ENCODE measurements at places on chromosomes 16 and 17.

DNA sequence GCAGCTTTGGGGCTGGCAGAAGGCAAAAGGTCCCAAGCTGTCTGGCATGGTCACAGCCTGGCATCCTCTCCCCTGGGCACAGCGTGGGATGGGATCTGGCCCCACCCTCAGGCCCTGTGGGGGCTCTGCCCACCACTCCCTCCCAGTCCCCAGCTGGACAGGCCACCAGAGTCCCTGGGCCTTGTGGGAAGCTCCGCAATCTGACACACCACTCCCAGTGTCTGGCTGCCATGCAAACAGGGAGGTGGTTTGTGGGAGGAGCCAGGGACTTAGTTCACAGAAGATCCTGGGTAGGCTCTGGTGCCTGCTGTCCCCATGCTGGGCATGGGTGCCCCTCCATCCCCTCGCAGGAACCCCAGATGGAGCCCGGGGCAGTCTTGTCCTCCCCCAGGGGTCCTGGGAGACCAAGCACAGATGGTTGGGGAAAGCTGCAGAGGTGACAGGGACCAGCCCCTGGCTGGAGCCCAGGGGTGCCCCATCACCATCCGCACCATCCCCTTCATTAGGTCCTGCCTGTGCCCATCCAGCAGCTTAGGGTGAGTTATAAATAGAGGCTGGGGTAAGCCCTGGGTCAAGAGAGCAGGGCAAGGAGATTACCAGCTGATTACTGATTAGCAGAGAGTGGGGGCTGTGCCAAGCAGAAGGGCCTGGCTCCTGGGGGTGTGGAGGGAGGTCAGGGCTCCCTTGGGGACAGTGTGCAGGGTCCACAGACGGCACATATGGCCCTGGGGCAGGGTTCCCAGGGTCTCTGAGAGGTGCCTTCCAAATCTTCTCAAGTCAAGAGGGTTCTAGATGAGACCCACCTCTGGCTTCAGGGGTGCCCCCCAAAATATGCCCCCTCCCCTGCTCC, 6.2 kb downstream of the FSCN2 start:
- no peak overlapping the region for H3K4me3 ChIP-seq
- peaks cover 34% of the 10 kb centered on the region for H3K27me3 ChIP-seq
- no peak for DNase-seq
- H3K36me3 ChIP-seq, result peaks cover 3% of the 10 kb centered on the region

- H3K4me1 ChIP-seq, result no peaks in the 10 kb centered on the region
- no peak overlapping the region for H3K27ac ChIP-seq
- no peak overlapping the region for H3K4me3 ChIP-seq
- DNase-seq, result no peak
These were observed 277.2 kb upstream of the RBFOX1 start for GRCh38 chr16:7055443-7055842.

DNA sequence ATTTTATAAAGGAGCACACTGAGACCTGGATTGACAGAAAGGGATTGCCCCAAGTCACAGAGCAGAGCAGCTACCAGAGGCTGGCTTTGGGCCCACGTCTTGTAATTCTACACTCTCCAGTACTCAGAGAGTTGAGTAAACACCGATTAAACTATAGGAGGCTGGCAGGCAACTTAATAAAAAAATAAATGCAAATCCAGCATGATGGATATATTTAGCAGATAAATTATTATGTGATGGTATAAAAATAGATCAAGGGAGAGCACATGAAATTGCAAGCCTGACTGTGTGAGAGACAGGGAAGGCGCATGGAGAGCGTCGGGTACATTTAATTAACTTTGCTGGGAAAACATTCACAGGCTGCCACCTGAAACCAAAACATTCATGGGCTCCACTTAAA, 87.7 kb upstream of the CCL2 start:
- peaks cover 16% of the 10 kb centered on the region for H3K27me3 ChIP-seq
- H3K4me3 ChIP-seq, result no peak overlapping the region
- DNase-seq, result no peak
- no peak overlapping the region for H3K27ac ChIP-seq

DNA sequence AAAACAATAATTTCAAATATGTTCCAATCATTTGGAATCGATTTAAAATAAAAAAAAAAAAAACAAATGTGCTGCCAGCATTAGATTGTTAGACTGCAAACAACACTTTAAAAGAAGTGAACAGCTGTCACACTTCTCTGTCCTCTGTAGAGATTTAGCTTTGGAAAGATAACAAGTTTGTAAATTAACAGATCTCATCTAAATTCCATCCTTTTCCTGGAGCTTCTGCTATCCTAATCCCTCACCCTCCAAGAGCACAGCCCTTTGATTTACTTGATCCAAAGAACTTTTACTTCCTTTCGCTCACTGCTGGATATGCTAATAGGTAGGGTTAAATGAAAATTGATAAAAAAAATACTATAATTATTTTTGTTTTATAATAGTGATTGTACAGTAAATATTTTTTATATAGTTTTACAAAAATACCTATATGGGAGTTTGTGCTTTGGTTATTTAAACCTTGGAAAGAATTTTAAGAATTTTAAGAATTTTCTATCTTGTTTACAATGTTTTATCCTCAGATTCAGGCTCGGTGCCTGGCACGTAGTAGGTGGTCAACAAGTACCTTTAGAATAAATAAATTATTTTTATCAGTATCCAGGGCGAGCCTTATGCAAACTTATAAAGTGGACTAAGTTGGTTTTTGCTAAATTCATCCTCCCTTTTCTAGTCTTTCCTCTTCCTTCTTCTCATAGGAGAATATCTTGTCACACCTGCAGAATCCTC, 21.6 kb downstream of the MAP2K6 start:
- peaks cover 35% of the 10 kb centered on the region for H3K36me3 ChIP-seq
- peaks cover 23% of the 10 kb centered on the region for H3K4me1 ChIP-seq
- no peak overlapping the region for H3K27ac ChIP-seq
- no peaks in the 10 kb centered on the region for H3K27me3 ChIP-seq
- no peak overlapping the region for H3K4me3 ChIP-seq

DNA sequence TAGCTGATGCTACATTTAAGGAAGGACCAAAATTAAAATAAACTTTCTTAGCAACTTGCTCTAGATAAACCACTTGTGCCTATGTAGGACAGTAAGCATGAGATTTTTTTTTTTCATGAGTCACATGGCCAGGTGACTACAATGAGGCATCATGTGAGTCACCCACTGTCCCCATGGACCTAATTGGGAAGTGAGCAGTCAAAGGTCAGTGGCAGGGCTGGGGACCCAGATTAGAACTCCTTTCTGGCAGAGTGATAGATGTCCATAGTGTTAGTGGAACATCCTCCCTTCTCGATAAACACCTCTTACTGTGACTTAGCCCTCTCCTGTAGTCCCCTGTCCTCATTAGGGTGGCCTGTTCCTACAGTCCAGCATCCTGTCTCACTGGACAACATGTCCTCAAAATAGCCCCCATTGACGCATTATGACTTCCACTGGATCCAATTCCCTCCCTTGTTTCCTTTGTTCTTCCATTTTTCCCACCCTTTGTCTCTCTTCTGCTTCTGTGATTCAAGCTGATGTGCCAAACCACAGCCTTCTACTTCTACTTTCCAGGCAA, 12.4 kb downstream of the ITGB3 start:
- H3K27ac ChIP-seq, result no peak overlapping the region
- H3K4me1 ChIP-seq, result no peaks in the 10 kb centered on the region
- H3K27me3 ChIP-seq, result peaks cover 8% of the 10 kb centered on the region
- H3K4me3 ChIP-seq, result no peak overlapping the region

DNA sequence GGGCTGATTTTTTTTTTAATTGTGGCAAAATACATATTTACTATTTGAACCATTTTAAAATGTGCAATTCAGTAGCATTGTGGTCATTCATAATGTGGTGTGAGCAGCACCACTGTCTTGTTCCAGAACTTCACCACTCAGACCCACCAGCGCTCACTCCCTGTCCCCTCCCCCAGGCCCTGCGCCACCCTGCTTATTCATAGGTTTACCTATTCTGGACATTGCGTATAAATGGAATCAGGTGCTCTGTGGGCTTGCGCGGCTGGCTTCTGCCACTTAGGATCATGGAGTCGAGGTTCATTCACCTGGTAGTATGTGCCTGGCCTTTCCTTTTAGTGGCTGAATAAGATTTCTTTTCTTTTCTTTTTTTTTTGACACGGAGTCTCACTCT, 59.4 kb downstream of the NT5M start:
- H3K4me3 ChIP-seq, result no peak overlapping the region
- H3K36me3 ChIP-seq, result no peaks in the 10 kb centered on the region
- no peak for DNase-seq

Data from naive thymus-derived CD8-positive, alpha-beta T cell (primary cell).